ENCODE measurements at places on chromosomes 1 and 21. TPM values are rescaled to one million over a fixed set of nuclear protein-coding genes. Genes with fewer than 3 reads are reported as not detected.

Gene ADORA1
- 30.6 TPM for total RNA-seq

Gene TRIM17
- not detected for total RNA-seq

GRCh38 chr1:183918589-183918988 is 113.7 kb downstream of the RGL1 start:
- no peak for DNase-seq

GRCh38 chr1:156727492-156727891 is 777 bp upstream of the METTL25B start:
- DNase-seq = no peak

GRCh38 chr1:109786531-109787021 is 22.9 kb upstream of the EPS8L3 start:
- DNase-seq = peak; percentile 71

DNA sequence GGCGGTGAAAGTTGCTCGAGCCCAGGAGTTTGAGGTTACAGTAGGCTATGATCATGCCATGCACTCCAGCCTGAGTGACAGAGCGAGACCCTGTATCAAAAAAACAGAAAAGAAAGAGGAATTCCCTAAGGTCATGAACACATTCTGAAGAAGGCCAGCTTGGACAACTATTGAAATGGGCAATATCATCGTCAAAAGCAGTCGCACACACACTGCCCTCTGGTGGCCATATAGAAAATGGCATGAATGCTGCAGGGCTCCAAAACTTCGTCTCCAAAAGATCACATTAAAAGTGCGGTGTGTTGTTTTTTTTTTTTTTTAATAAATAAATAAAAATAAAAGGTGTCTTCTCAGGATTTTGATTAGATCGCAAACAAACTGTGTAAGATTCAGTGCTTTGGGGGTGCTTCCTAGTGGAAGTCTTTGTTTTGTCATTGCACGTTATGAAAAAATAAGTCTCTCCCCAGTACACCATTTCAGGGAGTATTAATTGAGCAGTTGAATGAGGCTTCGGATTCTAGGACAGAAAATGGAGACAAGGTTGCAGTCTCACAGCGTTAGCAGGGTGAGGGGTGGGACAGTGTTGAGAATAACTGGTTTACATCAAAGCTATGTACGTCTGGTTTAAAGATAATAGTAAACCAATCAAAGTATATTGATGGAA is 87.5 kb upstream of the FMN2 start:
- peak; percentile 51 for DNase-seq

DNA sequence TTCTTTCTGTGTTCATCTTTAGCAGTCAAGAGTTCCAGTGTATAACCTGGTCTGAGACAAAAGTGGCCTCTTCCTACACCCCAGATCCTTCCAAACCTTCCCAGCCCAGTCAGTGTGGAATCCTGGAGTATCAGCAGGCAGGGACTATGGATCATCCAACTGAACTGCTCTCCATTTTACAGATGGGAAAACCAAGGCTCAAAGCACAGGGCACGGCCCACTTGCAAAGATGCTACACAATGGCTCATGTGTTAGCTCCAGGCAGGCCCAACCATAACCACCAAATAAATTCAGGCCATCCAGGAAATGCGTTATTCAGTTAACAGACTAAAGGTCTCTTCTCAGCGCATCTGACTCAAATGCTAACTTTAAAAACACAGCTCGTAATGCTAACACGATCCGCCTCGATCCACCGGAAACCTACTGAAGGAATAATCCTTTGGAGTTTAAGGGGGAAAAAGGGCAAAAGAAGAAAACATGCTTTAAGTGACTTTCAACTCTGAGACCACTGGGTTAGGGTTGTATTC is 7.1 kb downstream of the GLIS1 start:
- DNase-seq = no peak

- DNase-seq = no peak
Measured at GRCh38 chr1:41752514-41753170, 166.1 kb downstream of the HIVEP3 start.

- DNase-seq = no peak
Measured at GRCh38 chr21:41032541-41032940, 135.4 kb upstream of the BACE2 start.

DNA sequence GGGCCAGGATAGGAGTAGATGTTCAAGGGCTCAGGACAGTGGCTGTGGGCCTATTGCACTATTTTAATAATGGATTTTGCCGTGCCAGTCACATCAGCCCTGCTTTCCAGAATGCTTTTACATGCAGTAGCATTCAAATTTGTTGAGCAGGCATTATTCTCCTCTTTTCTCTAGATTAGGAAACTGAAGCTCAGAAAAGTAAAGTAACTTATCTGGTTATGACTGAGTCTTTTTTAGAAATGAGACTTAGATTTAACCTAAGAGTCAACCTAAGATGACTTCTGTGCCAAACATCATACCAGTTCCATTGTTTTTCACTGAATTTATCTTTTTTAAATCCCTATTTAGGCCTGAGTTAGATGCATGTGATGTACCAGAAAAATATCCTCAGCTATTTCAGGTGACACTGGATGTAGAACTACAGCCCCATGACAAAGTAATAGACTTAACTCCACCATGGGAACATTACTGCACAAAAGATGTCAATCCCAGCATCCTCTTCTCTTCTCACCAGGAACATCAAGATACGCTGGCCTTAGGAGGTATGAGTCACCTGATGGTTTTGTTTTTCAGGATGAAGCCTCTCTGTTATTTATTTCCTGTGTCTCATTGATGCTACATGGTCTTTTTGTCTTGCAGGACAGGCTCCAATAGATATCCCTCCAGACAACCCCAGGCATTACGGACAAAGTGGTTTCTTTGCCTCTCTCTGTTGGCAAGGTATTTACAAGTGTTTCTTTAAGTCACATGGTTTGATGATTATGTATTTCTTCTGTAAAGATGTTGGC is 31.4 kb upstream of the LEPR start:
- DNase-seq = peak; percentile 8

- no peak for DNase-seq
Measured at GRCh38 chr1:173248247-173248940, 41.3 kb upstream of the TNFSF4 start.

DNA sequence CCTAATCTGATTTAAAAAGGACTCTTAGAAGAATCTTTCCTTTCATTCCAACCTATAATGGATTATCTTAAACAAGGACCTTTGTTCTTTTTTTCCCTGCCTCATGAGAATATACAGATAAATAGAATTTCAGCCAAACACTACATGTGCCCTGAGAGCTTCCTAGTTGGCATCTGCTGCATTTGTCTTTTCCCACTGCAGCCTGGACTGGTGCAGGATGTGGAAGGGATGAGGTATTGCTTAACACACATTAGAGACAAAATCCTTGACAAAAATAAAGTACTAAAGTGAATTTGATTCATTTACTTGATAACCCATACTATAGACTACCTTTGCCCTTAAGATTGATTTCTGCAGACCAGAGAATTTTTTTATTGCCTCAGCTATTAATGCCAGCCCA is 59.5 kb downstream of the PALMD start:
- DNase-seq = no peak

DNA sequence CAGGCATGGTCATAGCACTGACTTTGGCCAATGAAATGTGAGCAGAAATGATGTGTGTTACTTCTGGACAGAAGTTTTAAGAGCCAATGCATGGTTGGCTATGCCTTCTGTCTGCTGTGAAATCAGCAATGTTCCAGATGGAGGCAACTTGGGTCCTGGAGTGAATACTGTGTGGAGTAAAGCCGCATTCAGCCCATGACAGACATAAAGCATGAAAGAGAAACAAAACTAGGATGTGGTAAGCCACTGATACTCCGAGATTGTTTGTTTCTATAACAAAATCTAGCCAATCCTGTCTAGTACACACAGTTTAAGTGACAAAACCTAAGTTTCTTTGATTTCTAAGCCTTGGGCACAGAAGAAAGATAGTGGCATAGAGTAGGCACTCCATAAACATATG is 47.1 kb upstream of the ARHGAP29 start:
- no peak for DNase-seq

DNA sequence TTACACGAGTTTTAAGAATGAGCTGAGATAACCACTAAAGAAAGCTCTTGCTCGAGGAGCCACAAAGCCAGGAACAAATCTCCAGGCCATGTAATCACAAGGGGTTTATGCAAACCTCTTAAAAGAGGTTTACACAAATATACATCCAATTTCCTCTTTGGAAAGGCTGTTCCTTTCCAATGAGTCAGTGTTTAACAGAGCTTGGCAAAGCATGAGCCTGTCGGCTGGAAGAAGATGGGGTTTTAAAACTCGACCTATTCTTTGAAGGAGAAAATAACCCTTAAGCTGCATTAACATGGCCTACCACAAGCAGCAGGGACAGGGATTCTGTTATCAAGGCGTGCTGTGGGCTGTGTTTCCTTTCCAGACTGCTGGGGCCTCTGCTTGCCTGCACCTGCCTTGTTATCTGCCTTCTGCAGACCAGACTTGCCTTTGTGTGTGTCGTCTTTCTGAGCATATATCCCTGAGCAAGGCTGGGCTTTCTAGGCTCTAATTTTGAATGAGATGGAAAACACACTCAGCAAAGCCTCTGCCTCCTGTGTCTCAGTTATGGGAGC is 40.6 kb upstream of the CYP2J2 start:
- DNase-seq = no peak

GRCh38 chr1:183195142-183195574 is 9.1 kb downstream of the LAMC2 start:
- DNase-seq = peak; percentile 65

DNA sequence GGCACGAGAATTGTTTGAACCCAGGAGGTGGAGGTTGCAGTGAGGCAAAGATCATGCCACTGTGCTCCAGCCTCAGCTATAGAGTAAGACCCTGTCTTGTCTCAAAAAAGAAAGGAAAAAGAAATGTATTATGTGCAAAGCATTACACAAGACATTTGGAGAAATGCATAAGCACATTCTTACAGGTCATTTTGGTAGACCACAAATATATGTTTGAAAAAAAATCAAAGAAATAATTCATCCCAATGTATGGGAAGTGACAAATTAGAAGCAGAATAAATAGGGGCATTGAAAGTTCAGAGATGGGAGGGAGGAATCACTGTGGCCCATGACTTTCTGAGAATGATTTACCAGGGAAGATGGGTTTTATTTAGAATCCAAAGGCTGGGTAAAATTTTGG is 283.5 kb upstream of the ADAMTS5 start:
- DNase-seq = no peak

DNA sequence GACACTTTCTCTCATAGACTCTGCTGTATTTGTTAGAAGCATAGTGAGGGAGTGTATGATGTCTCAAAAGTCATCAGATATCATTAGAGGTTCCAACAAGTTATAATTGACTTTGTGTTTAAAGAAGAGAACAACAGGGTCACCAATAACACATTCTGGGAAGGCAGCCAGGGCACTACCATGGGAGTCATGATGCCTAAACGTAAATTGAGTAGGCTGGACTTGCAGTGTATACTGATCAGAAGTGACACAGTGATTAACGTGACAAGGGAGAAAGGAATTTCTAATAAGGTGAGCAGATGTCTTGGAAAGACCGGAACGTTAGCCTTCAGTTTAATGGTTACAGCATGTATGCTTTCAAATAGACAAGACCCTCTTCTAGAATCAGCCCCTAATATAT is 973.2 kb downstream of the NCAM2 start:
- no peak for DNase-seq

DNA sequence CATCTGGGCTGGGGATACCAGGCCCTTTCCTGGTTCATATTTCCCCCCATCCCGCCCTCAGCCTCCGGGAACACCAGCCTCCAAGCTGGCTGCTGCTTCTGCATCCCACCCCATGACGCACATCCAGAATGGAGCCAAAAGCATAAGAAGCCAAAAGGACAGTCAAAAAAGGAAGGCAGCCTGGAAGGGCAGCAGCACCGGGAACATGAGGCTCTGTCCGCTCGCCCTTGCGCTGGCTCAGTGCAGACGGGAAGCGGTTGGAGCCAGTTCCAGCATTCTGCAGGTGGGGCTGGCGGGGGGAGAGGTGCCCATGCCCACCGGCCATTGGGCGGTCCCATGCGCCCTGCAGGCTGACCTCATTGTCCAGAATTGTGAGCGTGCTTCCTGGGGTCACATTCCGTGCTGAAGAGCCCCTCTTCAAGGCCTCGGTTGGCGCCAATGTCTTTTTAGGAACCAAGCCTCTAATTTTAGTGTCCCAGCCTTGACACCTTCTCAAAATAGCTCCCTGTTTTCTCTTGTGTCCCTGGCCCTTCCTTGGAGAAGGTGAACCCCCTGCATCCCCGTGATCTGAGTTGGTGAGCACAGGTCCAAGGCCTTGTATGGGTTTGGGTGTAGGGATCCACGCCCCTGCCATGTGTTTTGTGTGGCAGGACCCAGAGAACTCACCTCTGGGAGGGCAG is 28.4 kb upstream of the NPPB start:
- DNase-seq = no peak

GRCh38 chr1:208538587-208538986 is 294.4 kb upstream of the PLXNA2 start:
- no peak for DNase-seq

DNA sequence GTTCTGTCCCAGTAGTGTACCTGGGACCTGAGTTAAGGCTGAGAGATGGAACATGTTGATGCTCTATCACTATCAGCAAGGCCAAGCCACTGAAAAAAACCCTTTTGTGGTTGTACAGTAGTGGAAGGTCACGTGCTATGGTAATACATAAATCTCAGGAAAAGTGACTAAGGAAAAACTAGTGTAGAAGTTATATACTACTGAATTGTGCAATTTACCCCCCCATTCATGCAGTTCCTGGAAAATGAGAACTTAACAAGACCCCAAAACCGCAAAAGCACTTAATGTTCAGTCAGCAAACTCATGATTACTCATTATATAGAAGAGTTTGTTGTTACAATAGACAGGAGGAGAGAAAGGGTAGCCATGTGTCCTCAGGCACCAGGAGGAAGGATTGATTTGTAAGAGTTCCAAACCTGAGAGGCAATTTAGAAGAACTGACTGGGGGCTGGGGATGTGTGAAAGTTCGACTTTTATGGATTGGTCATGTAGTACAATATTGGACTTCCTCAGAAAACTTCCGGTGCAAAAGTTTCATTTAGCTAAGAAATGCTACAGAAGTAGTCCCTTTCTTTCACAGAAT is 91.6 kb downstream of the RGL1 start:
- peak; percentile 41 for DNase-seq

DNA sequence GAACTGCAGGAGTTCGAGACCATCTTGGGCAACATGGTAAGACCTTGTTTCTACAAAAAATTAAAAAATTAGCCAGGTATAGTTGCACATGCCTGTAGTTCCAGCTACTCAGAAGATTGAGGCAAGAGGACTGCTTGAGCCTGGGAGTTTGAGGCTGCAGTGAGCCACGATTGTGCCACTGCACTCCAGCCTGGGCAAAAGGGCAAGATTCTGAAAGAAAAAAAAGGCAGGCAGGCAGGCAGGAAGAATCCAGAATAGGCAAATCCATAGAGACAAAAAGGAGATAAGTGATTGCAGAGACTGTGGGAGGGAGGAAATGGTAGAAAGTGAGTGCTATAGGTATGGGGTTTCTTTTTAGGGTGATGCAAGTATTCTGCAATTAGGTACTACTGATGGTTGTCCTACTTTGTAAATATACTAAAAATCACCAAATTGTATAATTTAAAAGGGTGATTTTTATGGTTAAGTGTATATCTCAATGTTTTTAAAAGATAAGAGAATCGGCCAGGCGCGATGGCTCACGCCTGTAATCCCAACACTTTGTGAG is 29.4 kb downstream of the ZZZ3 start:
- DNase-seq = no peak
